ENCODE measurements at places on chromosomes 2 and 18. TPM values are rescaled to one million over a fixed set of nuclear protein-coding genes. Genes with fewer than 3 reads are reported as not detected.
A peak's percentile ranks its signal among the peaks of the same experiment; 100 is the strongest.

DNA sequence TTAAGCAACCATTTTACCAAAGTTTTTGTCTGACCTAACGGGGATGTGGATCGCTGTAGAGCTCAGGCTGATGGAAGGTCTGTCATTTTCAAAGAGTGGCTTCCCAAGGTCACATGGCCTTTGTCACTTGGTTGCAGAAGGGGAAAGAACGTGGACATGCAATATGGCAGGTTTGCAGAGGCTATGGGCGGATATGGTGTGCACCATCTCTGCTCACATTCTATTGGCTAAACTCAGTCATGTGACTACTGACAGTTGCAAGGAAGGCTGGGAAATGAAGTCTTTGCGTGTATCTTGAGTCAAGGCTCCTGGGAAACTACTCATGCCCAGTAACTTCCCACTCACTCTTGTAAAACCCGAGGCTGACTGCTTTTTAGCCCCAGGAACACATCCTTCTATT lies 96.8 kb downstream of the ST6GAL2 start:
- no peak for DNase-seq

GRCh38 chr18:26579941-26580618 lies 31.7 kb upstream of the KCTD1 start:
- DNase-seq: peak; percentile 21

DNA sequence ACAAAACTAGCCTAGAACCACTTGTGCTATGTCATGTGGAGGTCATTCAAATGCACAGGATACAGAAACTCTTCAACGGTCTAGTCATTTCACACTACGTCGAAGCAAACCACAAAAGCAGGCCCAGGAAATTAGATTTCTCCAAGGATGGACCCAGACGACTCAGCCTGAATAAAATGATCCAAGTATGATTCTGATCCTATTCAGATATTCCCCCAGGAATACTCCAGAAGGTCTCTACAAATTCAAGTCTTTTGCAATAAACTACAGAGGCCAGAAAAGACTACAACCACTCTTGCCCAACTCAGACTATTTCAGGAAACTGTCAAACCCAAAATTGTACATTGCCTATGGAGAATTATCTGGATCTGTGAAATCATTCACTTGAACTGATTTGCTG lies 422.5 kb downstream of the METTL4 start:
- no peak for DNase-seq

- DNase-seq: no peak
Observed at GRCh38 chr2:119383410-119384140, 16.8 kb downstream of the DBI start.

DNA sequence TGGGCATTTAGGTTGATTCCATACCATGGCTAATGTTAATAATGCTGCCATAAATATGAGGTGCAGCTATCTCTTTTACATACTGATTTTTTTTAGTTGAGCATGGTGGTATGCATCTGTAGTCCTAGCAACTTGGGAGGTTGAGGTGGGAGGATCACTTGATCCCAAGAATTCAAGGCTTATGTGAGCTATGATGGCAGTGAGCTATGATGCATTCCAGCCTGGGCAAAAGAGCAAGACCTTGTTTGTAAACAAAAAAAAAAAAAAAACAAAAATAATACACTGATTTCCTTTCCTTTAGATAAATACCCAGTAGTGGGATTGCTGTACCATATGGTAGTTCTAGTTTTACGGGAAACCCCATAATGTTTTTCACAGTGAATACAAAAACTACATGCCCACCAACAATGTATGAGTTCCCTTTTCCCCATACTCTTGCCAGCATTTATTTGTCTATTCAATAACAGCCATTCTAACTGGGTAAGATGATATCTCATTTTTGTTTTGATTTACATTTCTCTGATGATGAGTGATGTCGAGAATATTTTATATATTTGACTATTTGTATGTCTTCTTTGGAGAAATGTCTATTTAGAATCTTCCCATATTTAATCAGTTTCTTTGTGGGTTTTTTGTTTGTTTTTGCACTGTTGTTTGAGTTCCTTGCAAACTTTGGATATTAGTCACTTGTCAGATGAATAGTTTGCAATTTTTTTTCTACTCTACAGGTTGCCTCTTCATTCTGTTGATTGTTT lies 281.0 kb upstream of the KYNU start:
- DNase-seq: peak; percentile 3

GRCh38 chr2:201152517-201152916 lies 30.4 kb upstream of the CASP10 start:
- no peak for DNase-seq

DNA sequence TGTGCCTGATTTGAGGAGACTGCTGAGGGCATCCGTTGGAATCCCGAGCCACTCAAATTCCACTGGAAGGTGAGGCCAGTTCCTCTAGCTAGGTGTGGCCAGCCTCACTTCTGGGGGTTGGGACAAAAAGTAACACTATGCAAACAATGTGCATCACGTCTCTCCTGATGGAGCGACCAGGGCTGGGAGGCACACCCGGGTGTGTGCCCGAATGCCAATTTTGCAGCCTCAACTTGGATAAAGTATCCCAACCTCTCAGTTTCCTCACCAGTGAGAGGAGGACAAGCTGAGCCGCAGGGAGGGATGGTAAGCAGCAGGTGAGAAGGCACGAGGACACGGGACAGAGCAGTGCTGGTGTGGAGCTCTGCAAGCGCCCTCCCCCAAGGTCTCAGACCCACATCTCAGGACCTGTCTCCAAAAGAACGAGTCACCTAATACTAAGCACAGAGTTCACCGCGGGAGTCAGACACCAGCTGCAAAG lies 218.3 kb downstream of the HAUS1 start:
- DNase-seq: peak; percentile 48

- no peak for DNase-seq
Observed at GRCh38 chr2:202705446-202706020, 70.8 kb downstream of the FAM117B start.

DNA sequence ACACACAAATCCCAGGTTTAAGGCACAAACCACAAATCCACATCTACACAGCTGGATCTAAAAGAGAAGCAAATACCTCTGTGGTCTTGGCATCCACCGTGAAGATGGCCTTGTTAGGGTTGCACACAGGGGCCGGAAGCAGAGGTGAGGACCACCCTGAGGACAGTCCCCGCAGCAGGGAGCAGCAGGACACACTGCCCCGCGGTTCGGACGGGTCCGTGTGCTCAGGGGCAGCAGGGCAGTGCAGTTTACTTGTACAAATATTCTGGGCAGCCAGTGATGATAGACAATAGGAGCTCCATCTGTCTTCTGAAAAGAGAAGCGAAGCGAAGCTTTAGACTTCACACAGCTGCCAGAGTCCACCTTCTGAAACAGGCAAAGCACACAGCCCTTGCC lies 8.8 kb downstream of the PASK start:
- DNase-seq: no peak

DNA sequence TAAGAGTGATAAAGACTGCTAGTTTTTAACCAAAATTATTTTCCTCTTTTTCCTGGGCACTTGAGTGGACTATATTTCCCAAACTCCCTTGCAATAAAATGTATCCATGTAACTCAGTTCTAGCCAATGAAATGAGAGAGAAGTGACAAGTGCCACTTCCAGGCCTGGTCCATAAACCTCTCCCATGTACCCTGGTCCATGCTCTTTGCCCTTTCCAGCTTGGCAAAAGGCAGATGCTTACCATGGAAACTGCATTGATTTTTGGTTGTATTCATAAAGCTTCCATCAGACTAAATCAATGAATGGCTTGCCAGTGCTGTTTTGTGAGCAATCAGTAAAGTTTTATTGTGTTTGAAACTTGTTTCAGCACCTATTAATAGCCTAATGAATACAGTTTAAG lies 229.3 kb downstream of the TNS1 start:
- no peak for DNase-seq

The CDH19 gene
- not detected for polyA plus RNA-seq

The RAMP1 gene
- 3.2 TPM for polyA plus RNA-seq

The UPP2 gene
- polyA plus RNA-seq: not detected

The ELAC1 gene
- 9.2 TPM for polyA plus RNA-seq
